ENCODE measurements at places on chromosomes 16 and 17.

GRCh38 chr16:84607694-84608093, 10.2 kb downstream of the COTL1 start:
- no peak for DNase-seq

DNA sequence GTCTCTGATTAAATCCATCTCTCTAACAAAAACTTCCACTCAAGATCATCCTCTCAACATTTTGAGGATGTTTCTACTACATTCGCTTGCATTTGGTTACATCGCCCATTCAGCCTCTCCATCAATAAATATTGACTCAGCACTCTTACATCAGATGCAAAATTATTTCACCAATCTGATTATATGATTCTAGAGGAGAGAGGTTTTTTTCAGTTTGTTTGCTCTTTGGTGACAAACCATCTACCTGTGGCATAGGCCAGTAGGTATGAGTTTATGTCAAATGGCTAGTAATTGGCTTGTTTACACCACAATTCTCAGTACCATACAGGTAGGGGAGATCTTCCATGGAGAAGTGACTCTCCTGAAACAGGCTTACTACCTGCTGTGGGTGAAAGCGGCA, 52.3 kb downstream of the TOX3 start:
- DNase-seq = no peak

DNA sequence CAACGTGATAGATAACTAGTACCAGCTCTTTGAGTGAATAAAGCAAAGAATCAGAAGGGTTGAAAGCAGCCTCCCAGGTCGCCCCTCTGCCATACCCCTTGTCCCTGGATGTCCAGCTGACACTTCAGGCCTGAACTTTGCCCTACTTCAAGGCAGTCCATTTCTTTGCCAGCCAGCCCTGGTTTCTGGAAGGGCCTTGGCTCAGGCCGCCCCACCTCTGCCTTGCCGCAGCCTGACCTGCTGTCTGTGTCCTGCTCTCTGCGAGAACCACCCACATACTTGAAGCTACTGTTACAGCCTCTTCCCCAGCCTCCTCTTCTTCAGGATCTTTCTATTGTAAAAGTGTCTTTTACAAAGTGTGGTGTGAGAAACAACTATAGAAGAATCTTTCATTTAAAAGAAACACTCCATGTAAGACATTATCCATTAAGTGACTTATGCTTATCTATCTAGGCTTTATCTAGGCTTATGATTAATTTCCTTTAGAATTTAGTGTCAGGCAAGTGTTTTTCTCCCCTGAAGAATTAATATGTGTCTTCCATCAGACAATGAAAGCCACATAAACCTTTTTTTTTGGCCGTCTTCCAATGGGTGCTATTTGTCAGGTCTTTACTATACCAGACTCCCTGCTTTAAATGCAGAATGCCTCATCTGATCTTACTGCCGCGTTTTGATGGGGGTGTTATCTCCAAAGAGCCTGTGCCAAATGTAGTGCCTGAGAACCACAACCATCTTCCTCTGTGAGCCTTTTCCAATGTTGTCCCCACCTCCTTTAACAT, 133.9 kb downstream of the SOCS1 start:
- no peak for DNase-seq

DNA sequence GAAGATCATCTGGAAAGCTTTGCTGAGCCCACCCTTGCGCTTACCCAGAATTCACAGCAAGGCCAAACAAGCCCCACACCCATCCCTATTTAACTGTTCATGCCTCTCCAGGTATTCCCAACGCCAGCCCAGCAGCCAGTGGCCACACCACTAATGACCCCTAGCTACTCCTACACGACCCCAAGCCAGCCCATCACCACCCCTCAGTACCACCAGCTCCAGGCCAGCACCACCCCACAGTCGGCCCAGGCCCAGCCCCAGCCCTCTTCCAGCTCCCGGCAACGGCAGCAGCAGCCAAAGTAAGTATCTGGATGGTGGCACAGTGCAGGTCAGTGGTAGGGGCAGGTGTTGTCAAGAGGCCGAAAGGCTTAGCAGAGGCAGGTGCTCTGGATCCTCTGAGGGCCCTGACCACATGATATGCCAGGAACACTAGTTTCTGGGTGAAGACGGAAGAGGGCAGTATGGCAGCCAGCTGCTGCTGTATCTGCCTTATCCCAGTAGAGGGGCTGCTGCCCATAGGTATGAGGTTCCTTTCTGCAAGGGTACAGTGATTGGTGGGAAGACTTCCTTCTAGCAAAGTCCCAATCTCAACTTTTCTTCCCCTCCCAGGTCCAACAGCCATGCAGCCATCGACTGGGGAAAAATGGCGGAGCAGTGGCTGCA, 10.7 kb downstream of the PROCA1 start:
- no peak for DNase-seq

GRCh38 chr17:45302649-45303173, 14.1 kb downstream of the MAP3K14 start:
- DNase-seq = no peak

- no peak for DNase-seq
Observed at GRCh38 chr16:53933407-53933806, 229.5 kb downstream of the FTO start.

- DNase-seq = no peak
Observed at GRCh38 chr16:76293980-76294379, 16.8 kb downstream of the CNTNAP4 start.

DNA sequence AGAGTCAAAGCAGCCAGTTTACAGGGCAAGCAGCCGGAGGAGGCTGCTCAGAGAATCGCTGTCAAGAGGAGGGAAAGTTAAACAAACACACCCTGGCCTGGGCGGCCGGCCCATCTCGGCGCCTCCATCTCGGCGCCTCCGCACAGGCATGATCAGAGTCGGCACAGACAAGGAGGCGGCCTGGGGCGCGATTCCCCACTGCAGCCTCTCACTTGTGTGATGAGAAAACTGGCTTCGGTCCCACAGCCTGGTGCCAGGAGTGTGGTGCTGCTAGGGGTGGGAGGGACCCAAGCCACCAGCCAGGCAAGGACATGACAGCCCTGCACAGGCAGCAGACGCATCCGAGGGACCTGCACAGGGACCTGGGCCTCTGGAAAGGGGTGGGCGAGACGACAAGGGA, 17.7 kb downstream of the SLC38A10 start:
- no peak for DNase-seq

- DNase-seq = no peak
Observed at GRCh38 chr17:2124391-2124790, 69.5 kb downstream of the HIC1 start.

DNA sequence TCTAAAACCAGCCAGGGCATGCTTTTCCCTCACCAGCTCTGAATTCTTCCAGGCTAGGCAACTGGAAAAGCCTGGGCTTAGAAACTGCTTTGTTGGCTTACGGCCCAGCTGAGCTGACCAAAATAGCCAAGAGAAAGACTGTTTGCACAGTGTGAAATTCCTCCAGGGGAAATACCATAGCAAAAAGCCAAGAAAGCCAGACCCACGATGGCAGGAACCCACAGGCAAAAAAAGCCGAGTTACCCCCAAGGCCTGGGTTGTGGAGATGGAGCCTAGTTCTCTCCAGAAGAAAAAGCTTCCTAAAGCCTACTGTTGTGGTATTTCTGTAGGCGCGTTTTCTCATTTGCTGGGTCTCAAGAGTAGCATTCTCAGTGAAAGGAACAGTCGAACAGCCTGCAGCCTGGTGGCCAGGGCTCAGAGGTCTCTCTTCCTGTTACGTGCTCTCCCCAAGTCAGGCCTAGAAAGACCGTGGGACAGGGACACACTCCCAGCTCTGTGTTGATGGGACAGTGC, 9.2 kb downstream of the SP2 start:
- no peak for DNase-seq

DNA sequence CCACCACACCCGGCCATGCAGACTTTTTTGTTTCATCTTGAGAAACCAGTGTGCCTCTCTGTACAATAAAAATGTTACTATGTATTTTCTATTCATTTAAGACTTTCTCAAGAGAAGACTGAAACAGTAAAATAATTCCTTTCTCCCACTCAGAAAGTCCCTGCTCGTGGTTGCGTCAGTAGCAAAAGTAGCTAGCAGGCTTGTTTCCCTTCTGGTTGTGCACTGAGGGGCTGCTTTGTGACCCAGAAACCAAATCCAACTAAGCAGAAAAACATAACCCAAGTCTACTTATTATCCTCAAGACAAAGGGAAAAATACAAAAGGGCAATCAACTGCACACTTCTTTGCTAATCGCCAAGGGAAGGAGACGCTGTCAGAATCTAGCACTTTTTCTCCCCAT, 3.4 kb upstream of the PNPO start:
- no peak for DNase-seq
